Natural killer cell treated with Interleukin-12 subunit alpha and Interleukin-12 subunit beta and Interleukin-15 and Interleukin-18, amount 100 ng/mL, for 72 hours (primary cell): ENCODE measurements at places on chromosomes 7 and 10. TPM values are rescaled to one million over a fixed set of nuclear protein-coding genes. Genes with fewer than 3 reads are reported as not detected.

The ASAH2B gene
- 3.4 TPM for total RNA-seq

The NPSR1 gene
- total RNA-seq: not detected

The ZNF804B gene
- total RNA-seq: not detected

The AEBP1 gene
- 1.0 TPM for total RNA-seq
